Fibroblast of mammary gland (primary cell): ENCODE measurements at places on chromosomes 5 and 9.

DNA sequence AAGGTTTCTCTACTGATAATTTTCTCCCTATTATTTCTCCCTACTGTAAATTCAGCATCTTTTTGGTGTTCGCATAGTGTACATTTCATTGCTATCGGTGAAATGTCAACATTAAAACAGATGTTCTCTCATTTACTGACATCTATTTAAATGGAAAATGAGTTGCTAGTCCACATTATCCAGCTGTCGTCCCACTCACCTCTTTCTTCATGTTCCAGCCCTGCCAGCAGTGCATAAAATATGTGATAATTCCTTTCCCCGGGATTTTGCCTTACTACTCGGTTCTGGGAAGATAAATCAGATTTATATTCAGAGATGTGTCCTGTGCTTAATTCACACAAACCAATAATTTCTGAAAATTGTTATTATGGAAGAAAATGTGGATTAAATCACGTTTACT lies 155.8 kb downstream of the MYO10 start:
- no peak for DNase-seq

DNA sequence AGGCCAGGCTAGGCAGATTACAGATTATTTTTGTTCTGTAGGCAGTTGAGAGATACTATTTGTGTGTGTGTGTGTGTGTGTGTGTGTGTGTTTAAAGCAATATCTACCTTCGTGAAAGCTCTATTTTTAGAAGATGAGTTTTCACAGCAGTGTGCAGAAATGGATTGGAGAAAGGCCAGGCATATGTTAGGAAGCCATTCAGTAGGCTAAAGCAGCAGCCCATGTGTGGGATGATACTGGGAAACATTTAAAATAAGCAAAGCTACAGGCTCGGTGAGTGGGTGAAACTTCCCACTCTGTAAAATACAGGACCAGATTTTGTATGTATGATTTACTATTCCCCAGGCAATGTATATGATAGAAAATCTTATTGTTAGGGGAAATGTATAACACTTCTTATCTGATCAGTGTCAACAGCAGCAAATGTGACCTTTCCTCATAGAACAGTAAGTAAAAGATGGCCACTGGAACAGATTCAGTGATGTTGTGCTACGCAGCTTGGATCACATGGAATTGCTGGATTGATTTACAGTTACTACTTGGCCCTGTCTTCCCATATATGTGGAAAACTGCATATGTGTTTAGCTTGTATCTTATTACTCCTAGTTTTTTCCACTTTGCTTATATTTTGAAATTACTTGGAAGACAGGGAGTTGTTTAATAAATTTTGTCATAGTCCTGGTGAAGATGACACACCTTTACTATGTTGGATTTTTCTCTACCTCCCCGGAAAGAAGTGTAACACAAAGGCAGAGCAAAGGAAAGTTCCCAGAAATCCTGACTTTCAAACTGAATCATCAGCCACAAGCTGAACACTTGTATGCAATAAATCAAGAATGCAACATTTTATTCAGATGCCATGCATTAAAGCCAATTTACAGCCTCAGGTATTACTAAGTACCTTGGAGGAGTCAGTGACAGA lies 1077.7 kb upstream of the SEMA6A start:
- DNase-seq = no peak

DNA sequence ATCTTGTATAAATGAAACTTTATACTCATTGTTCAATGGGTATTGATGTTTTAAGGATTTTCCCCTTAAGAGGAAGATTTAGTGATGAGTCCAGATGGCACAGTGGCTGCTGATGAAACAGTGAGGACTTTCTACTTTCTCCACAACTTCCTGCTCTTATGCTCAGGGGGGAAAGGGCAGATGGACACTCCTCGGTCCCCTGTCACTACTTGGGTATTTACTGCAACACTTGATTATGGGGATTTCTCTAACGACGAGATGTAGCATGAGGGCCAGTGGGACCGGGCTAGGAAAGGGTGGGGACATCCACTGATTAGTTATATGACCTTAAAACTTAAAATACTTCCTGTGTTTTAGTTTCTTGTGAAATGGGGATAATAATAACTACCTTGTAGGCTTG lies 146.1 kb upstream of the HMHB1 start:
- no peak for DNase-seq

DNA sequence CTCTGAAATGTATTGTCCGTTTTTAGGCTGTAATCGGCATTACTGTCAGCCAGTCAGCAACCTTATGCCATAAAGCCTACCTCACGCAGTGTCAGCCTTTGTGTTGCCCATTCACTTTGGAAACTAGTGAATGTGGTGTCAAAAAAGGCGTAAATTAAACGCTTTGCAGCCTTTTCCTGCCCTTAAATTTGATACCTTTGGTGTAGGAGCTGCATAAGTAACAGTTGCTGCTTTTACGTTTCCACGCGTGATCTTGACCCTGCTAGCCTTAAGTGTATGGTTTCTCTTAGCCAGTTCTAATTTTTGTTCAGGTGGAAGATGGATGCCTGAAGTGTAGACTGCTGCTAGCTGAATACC lies 257.7 kb downstream of the EPB41L4A start:
- DNase-seq = no peak

- no peak for DNase-seq
Measured at GRCh38 chr9:137222190-137223077, at the start of gene RNF208. Gene RNF208, minus strand, starts transcription at chr9:137222240. Its CDS starts 1,028 bp downstream, at chr9:137221212.

DNA sequence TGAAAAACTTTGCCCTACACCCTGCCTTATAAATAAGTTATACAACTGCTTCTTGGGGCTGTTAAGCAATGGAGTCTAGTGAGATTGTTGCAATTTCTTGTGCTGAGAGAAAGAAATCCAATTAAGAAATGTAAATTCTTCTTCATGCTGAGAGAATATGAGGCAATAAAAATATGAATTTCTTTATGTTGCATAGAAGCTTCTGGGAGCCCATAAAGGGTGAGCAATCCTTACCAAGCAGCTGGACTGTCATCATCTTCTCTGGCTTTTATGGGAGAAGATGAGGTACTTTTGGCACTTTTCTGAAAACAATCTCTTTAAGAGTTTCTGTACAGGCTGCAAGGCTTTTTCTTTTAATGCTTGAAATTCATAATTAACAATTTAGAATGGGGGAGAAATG lies 204.3 kb downstream of the DMRTA1 start:
- no peak for DNase-seq

- DNase-seq = peak; percentile 53
Measured at GRCh38 chr9:121887553-121888437, 205.3 kb downstream of the TTLL11 start.

DNA sequence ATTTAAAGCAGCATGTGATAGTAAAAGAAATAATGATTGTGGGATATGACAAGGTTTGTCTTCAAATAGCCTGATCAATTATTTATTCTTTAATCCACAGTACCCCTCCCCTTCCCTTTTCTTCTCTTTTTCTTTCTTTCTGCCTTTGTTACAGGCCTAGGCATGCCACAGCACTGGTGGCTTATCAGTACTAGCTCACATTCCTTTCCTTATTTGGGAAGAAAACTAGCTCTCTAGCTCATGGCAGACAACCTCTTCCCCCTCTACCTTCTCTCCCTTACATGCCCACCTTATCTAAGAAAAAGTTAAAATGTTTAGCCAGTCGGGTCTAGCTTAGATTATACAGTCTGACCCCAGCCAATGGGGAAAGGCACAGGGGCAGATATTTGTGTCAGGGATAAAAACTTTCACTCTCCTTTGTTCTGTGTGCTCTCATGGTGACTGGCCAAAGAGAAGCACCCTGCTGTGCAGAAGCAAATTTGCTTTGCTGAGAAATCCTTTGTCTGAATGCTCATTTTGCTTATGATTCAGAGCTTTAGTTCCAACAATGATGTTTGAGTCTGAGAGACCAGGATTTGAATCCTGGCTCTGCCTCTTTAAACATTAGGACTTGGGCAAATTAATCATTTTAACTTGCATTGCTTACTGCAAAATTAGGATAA lies 75.8 kb upstream of the CDH12 start:
- no peak for DNase-seq

GRCh38 chr5:128777052-128777451 lies 188.2 kb upstream of the SLC27A6 start:
- no peak for DNase-seq

DNA sequence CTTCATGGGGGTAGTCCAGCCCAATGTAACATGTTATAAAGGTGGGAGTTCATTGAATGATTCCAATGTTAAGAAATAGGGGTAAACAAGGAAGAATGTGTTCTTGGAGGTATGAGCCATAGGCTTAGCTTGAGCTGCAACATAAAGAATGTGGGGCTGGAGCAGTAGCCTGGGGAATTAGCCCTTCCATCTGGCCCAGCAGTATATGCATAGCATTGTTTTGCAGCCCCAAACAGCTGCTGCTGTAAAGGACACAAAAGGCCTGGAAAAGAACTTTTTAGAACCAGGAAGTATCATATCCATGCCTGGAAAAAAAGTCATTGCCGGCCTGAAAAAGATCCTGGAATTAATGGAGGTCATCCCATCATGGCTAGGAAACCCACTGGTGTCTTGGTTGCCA lies 55.8 kb upstream of the SMARCA2 start:
- no peak for DNase-seq

- no peak for DNase-seq
Measured at GRCh38 chr9:123174887-123175518, 93.4 kb downstream of the STRBP start.

DNA sequence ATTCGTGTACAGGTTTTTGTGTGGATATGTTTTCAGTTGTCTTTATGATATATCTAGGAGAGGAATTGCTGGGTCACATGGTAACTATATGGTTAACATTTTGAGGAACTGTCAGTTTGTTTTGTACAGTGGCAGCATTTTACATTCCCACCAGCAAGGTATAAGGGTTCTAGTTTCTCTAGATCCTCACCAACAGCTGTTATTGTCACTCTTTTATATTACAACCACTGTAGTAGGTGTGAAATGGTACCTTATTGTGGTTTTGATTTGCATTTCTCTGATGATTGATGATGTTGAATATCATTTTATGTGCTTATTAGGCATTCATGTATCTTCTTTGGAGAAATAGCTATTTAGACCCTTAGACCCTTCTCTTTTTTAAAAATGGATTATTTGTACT lies 82.9 kb downstream of the CCDC171 start:
- DNase-seq = no peak

DNA sequence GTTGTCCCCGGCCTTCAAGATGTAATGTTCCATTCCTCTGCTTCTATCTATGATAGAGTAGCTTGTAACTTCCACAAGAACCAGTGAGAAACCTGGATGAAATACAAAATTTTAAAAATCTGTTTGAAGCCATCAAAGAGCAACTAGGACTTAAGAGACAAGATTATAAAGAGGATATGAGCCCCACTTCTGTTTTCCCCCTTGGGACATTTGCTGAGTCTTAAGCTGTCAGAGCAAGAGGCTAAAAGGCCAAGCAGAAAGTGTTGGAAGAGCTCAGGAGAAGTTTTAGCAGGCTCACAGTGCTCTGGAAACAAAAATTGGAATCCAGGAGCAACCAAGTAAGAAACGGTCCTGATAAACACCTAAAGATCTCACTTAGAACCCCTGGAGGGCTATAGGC lies 76.1 kb downstream of the ADRB2 start:
- no peak for DNase-seq

GRCh38 chr5:113147101-113147508 lies 170.5 kb downstream of the DCP2 start:
- peak; percentile 95 for DNase-seq

GRCh38 chr9:11149065-11149464 lies 536.3 kb upstream of the PTPRD start:
- DNase-seq = no peak

DNA sequence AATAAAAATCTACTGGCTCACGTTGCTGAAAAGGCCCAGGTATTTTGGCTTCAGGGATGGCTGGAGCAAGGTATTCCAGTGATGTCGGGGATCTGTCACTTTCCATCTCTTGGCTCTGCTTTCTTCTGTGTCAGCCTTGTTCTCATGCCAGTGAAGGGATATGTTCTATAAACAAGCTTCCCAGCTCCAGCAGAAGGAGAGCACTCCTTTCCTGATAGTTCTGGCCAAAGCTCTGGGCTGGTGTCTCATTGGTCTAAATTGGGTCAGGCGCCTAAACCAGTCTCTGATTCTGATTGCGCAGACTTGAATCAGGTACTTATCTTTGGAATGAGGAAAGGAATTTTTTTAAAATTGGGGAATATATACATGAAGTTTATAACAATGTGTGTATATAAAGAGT lies 5.1 kb downstream of the SNX30 start:
- DNase-seq = no peak

DNA sequence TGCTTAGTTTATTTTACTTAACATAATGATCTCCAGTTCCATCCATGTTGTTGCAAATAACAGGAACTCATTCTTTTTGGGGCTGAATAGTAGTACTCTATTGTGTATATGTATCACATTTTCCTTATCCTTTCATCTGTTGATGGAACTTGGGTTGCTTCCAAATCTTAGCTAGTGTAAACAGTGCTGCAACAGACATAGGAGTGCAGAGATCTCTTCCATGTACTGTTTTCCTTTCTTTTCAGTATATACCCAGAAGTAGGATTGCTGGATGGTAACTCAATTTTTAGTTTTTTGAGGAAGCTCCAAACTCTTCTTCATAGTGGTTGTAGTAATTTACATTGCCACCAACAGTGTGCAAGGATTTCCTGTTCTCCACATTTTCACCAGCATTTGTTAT lies 138.8 kb upstream of the POC5 start:
- no peak for DNase-seq

- DNase-seq = no peak
Measured at GRCh38 chr9:89458768-89459496, 39.0 kb downstream of the SEMA4D start.

- DNase-seq = peak; percentile 50
Measured at GRCh38 chr5:160398806-160399205, 1.0 kb downstream of the FAM200C start.

DNA sequence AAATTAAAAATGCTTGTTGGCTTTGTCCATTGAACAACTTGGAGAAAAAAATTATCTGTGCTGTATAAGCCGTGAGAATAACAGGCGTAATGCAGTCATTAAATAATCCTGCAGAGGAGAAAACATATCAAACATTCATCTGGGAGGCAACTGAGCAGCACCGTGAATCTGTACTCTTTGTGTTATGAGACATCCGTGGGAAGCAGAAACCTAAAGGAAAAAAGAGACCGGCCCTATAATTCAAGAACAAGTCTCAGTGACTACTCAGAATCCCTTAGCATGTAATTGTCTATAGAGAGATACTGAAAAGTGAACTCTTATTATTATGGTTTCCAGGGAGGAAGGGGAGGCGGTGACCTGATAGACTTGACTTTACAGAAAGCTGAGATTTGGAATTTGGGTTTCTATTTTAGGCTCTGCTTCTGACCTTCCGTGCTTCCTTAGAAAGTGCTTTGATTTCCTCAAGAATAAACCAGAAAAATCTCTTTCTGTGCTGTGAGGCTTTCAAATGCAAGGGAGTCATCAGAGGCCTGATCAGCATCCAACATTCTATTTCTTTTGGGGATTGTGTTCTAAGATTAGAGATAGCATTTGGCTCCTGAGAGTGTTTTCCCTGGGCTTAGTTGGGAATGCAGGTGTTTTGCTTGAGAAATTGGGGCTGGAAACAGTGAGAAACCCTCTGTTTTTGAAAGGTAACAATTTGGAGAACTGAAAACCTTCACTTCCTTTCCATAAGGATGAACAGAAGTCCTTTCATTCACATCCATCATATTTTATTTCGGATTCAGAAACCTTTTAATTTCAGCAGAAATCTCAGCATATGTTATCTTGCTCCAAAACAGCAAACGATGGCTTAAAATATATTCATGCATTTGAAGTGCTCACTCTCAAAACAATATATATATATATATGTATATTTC lies 296.7 kb downstream of the CSNK1G3 start:
- DNase-seq = no peak
